Stimulated activated CD4-positive, alpha-beta T cell treated with anti-CD3 and anti-CD28 coated beads, Interleukin-15, amount 100 ng/mL, for 1 hour (primary cell): ENCODE measurements at places on chromosomes 11 and 22.

GRCh38 chr22:30210235-30210909 lies 36.2 kb downstream of the LIF start:
- DNase-seq: no peak

GRCh38 chr11:112834277-112834755 lies 126.9 kb upstream of the NCAM1 start:
- no peak for DNase-seq

- DNase-seq: no peak
Measured at GRCh38 chr22:30209642-30210041, 36.9 kb downstream of the LIF start.

DNA sequence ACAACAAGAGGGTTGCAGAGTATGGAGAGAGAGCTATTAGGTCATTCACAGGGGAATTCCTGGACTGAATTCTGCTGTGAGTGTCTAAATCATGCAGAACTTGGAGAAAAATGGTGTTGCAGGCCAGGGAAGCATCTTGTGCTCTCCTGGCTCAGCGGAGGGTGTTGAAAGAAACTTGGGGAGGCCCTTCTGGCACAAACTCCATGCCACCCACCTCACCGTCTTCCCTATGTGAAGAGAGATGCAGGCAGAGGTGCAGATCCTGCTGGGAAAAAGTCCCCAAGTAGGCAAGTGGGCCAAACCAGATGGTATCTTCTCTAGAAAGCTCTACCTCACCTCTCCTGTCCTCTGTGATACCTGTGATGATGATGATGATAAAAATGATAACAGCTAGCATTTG lies 604.3 kb upstream of the API5 start:
- DNase-seq: no peak

- DNase-seq: no peak
Measured at GRCh38 chr11:122085712-122086111, 30.3 kb downstream of the BLID start.

DNA sequence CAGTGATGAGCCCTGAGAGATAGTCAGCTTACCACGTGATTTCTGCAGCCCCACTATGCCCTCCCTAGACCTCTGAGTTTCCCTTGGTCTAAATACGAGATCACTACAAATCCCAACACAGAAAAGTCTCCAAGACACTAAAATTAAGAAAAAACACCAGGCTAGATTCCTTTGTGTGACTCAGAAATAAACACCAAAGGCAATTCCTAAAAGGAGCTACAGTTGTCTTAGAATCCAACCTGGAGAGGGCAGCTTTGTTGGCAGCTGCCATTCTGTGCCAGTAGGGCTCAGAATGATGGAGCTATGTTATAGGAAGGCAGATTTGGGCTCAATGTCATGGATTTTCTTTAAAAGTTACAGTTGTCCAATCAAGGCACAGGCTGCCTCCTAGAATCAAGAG lies 37.1 kb upstream of the HMGXB4 start:
- no peak for DNase-seq

DNA sequence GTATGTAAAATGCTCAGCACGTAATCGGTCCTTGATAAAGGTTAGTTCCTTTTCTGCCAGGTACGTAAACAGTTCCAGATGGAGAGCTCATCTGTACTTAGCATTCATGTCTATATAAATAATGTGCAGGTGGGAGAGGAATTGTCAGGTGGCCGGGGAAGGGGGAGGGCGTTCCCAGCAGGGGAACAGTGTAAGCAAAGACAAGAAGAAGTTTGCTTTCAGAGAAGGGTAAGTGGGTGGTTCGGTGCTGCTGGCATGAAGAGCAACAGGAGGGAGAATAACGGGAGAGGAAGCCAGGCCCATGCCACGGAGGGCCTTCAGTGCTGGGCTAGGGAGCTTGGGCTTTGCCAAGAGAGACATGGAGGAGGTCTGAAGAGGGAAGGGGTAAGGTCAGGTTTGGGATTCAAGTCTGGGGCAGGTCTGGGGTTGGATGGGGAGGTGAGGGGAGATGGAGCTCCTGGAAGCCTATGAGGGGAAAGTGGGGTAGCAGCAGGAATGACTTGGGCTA lies 11.4 kb upstream of the WNT11 start:
- no peak for DNase-seq

GRCh38 chr11:64482588-64482987 lies 108.4 kb upstream of the SLC22A12 start:
- no peak for DNase-seq

DNA sequence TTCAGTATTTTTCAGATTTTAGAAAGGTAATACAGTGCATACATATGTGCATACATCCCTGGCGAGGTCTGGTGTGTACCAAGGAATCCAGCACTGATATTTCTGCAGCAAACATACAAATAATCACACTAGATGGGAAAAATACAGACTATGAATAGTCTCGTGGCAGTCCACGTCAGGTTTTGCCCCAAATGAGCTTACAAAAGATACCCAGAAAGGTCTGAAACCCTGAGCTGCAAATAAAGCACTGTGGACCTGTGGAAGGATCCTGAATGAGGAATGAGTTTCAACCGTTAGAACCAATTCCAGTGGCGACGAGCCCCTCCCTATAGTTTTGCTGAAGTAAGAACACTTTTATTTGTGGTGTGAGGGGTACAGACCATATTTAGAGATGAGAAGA lies 24.5 kb downstream of the MAPK1 start:
- DNase-seq: no peak

- no peak for DNase-seq
Measured at GRCh38 chr22:37998543-37998942, 14.2 kb upstream of the SOX10 start.

DNA sequence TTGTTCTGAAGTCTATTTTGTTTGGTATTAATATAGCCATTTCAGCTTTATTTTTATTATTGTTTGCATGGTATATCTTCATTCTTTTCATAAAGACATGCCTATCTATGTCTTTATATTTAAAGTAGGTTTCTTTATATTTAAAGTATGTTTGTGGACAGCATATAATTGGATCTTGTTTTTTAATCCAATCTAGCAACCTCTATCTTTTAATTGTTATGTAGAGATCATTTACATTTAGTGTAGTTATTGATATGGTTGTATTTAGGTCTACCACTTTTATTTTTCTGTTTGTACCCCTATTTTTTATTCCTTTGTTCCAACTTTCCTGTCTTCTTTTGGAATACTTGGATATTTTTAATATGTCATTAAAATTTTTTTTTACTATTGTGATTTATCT lies 13.8 kb downstream of the TPBGL start:
- DNase-seq: no peak

- DNase-seq: no peak
Measured at GRCh38 chr11:122398167-122398566, 257.4 kb upstream of the UBASH3B start.

DNA sequence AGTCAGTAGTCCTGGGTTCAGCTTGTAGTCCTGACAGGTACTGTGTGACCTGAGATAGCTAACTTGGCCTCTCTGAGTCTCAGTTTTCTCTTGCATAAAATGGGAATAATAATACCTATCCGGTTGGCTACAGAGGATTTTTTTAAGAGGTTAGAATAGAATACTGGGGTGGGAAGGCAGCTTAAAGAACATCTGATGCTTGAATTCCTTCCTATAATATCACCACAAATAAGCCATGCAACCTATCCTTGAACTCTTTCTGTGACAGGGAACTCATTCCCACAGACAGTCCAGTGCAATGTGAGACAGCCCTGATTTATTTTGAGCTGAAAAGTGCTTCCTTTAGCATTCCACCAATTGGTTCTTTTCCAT lies 110.1 kb downstream of the CCDC81 start:
- DNase-seq: no peak

- no peak for DNase-seq
Measured at GRCh38 chr11:33976495-33977199, 74.9 kb upstream of the CAPRIN1 start.

GRCh38 chr11:126920833-126921232 lies 79.7 kb downstream of the KIRREL3 start:
- no peak for DNase-seq

- no peak for DNase-seq
Measured at GRCh38 chr22:37231406-37232139, 12.5 kb downstream of the RAC2 start.

DNA sequence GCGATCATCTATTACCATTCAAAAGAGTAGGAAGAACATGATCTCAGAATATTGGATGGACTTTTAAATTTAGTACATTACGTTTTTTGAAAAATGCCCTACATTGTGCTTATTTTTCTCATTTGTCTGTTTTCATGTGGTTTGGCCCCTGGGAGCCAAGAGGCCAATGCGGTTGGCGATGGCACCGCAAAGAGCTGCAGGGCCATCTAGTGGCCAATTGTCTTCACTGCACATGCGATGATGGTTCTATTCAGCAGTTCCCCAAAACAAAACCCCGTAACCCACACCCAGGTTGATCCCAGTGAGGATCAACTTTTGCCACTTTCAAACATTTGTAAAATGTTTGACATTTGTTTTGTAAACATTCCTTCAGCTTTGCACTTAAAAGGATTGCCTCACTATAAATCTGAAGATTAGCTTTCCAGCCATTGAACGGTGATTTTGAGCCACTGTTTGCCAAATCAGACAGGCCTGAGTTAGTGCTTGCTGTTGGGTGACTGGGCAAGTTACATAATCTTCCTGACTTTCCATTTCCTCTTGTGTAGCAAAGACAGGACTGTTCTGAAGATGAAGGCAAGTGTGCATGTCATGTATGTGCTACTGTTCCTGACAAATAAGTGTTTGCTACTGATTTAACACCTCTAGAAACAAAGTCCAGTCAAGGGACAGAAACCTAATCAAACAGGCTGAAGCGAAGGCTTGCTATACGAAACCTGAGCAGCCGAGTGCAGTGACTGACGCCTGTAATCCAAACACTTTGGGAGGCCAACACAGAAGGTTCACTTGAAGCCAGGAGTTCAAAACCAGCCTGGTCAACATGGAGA lies 29.2 kb upstream of the XBP1 start:
- DNase-seq: peak; percentile 57

- DNase-seq: no peak
Measured at GRCh38 chr22:49096476-49096875, 731.2 kb downstream of the BRD1 start.

DNA sequence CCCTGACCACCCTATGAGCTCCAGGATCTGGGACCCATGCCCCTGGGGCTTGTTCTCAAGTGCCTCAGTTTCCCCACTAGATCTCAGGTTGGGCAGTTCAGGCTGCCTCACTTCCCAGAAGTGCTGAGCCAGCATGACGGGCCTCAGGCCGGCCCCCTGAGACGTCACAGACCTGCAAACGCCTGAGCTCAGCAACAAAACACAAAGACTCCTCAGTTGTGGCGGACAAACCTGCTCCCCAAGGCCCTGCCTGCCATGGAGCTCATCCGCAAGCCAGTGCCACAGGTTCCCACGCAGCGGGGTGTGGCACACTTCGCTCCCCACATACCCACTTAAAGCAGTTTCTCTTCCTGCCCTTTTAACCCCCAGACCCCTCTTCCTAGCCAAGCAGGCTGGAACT lies 45.2 kb downstream of the NECTIN1 start:
- DNase-seq: no peak

GRCh38 chr11:76365038-76365679 lies 15.8 kb downstream of the THAP12 start:
- no peak for DNase-seq

GRCh38 chr22:46791201-46791731 lies 28.8 kb downstream of the TBC1D22A start:
- DNase-seq: peak; percentile 48

DNA sequence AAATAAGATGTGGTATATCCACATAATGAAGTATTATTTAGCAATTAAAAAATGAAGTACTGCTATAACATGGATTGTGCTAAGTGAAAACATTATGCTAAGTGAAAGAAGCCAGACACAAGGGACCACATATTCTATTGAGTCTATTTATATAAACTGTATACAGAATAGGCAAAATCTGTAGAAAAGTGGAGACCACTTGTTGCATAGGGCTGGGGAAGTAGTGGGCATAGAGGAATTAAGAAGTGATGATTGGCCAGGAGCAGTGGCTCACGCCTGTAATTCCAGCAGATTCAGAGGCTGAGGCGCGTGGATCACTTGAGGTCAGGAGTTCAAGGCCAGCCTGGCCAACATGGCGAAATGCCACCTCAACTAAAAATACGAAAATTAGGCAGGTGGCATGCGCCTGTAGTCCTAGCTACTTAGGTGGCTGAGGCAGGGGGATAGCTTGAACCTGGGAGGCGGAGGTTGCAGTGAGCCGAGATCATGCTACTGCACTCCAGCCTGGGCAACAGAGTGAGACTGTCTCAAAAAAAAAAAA lies 109.6 kb downstream of the RBFOX2 start:
- no peak for DNase-seq

GRCh38 chr11:66133216-66133775 lies 63.2 kb downstream of the PACS1 start:
- DNase-seq: no peak

GRCh38 chr11:69650081-69650831 lies 9.3 kb downstream of the CCND1 start:
- no peak for DNase-seq

GRCh38 chr11:120280600-120281051 lies 40.7 kb downstream of the POU2F3 start:
- no peak for DNase-seq

- no peak for DNase-seq
Measured at GRCh38 chr11:9855579-9856287, 191.9 kb downstream of the SWAP70 start.

GRCh38 chr11:110720431-110721275 lies 8.4 kb upstream of the ARHGAP20 start:
- no peak for DNase-seq

DNA sequence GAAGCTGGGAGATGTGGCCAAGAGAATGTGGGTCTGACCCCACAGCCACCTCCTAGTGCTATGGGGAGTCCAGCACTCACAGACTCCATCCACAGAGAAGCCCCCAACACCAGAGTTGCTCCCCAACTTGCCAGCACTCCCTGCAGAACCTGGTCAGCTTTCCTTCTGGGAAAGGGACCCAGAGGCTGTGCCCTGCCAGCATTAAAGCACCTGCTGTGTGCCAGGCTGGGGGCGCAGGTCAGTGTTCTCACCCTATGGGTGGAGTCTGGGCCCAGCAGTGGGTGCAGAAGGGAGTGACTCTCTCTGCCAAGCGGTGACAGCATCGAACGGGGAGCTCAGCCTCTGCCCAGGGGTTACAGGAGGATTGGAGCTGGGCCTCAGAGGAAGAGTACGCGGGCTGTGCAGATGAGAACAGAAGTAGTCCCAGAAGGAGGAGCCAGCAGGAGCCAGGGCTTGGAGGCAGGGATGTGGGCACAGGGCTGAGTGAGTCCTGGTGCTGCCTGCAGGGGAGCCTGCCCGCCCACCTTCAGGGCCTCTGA lies 114.4 kb downstream of the MPPED1 start:
- no peak for DNase-seq

DNA sequence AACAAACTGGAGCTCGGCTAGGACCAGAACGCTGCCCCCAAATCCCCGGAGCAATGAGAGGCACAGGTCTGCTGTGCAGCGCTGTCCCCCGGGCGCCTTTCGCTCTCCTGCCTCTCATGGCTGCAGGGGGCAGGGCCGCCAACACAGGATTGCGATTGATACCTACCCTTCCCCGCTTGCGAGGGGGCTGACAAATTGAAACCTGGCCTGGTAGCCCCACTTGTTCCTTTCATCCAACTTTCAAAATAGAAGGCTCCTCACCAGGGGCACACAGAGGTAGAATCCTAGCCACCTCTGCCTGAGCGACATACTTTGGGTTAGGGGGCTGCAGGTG lies 642 bp upstream of the CASTOR1 start:
- no peak for DNase-seq

GRCh38 chr11:73234471-73235181 lies 16.5 kb downstream of the P2RY2 start:
- DNase-seq: no peak

GRCh38 chr11:112801025-112801816 lies 160.0 kb upstream of the NCAM1 start:
- DNase-seq: no peak

GRCh38 chr22:25497181-25497641 lies 67.3 kb upstream of the GRK3 start:
- DNase-seq: no peak
